ENCODE measurements at places on chromosomes 5 and 9.

DNA sequence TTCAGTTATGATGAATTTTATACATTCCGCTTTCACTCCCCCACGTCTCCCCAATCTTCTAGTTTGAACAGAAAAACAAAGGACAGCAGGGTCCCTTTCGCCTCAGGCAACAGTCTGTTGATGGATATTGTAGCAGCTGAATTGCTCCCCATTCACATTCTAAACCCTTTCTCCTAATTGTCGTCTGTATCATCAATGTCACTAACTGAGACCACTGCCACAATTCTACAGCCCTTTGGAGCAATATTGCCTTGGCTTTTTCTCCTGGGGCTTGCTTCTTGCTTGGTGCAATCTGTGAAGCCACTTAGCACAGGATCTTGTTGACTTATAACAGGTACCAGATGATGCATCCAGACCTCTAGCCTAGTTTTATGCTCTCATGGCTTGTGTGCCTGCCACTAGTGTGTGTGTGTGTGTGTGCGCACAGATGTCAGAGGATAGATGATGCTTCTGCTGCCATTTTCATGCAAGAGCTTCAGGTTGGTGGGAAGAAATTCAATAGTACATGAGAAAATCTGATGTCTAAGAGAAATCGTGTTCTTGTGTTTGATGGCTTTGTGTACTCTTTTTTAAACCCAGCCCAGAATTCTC lies 195.2 kb upstream of the ISL1 start:
- no peak for DNase-seq

GRCh38 chr9:115615000-115615401 lies 497.0 kb upstream of the TNC start:
- DNase-seq, result no peak

DNA sequence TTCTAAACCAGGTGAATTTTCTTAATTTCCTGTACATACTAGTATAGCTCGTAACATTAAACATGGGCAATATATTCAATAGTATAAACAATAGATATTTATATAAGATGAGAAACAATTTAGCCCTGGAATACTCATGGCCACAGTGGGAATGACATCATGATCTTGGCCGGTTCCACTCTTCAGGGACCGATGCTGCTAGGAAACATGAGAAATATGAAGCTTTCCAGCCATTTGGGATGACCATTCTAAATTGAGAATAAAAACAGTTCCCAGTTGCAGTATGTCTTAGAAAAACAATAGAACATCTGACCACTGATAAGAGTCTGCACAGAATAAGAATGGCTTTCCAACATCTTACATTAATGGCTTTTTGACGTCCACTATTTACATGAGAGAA lies 33.3 kb upstream of the SLCO6A1 start:
- no peak for DNase-seq

DNA sequence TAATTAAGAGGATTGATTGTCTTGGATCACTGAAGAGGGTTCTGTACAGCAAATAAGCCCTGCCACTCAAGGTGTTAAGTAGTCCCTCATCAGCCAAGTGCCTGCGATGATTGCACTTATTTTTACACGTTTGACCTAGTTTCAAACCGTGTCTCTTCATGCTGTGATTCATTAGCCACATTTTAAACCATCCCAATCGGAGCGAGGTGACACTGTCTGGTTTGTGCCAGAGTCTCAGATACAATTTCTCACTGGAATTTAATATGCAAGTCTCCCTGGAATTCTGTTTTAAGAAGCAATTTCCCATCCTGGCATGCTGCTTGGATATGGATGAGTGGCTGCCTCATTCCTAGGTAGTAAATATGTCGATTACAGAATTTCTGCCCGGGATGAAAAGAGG lies 1.6 kb downstream of the INSYN2B start:
- no peak for DNase-seq

DNA sequence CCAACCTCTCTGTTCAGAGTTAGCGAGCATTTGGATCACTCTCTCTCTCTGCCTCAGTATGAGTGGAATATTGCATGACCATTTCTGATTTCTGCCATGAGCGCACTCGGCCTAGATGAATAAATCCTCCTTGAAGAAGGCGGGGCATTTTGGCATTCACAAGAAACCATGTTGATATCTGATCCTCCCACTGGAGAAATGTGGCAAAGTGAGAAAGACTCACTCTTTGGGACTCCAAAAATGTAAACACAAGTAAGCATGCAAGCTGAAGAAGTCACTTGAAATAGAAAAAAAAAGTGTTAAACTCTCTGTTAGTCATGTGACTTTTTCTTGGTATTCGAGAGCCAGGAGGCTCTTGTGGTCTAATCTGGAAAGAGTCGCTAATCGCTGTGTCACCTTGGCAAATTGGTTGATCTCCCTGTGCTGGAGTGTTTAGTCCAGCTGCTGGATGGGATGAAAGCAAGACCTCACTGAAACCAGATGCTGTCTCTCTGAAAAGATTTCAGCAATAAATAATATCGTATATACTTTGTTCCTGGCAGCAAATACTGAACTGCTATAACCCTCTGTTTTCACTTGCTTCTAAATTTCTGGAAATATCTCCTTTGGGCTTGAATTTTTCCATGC lies 95.5 kb downstream of the GHR start:
- no peak for DNase-seq

- DNase-seq, result no peak
These were observed 19.1 kb downstream of the CAMSAP1 start for GRCh38 chr9:135888126-135888765.

GRCh38 chr5:89044674-89045200 lies 161.8 kb upstream of the MEF2C start:
- no peak for DNase-seq

DNA sequence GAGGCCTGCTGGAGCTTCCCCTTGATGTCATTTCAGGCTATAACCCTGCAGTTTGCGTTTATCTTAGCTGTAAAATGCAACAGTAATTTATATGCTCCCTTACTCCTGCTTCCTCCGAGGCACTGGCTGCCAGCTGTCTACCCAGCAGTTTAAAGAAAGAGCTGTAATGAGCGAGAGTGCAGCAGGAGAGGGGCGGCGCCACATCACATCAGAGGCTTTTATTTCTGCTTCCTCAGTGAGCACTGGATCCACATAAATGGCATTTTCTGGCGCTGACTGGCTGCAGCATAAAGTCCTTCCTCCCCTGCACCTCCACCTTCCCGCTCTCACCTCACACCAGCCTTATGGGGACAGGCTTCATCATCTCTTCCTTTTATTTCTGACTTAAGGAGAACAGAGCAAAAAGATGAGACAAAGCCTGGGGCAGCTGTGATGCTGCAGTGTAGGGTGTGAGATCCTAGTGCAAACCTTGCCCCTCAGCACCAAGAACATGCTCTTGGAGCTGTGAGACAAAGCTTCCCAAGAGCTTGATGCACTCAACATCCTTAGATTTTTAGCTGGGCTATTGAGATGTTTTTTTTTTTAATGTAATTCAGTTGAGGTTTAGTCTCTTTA lies 829.6 kb upstream of the ZNF608 start:
- no peak for DNase-seq

GRCh38 chr5:132876020-132876759 lies 2.7 kb downstream of the LEAP2 start:
- DNase-seq, result no peak

DNA sequence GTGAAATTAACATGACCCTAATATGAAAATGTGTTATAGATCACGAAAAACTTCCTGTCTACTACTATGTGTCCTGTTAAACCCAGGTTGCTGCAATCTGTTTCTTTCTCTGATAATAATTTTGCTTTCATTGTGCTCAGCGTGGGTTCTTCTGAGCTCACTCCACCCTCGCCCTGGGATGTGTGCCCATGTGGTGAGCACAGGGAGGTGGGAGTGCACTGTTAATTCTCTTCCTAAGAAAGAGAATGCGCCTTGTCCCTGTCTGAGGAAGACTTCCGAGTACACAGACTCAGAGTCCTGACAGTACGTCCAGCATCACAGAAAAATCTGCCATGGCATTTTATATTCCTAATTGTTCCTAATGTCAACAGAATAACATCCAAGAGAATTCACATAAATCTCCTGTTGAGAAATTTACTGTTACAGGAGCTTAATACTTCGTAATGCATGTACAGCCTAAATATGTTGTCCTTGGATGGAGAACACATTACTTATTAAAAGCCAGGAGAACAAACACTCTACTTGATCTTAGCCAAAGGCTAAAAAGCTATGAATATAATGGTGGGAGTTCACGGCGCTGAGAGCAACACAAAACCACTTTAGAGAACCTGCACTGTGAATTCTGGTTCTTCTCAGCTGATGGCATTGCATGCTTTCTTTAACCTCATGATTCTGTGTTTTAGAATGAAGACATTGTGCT lies 102.6 kb downstream of the PDE4D start:
- DNase-seq, result no peak

DNA sequence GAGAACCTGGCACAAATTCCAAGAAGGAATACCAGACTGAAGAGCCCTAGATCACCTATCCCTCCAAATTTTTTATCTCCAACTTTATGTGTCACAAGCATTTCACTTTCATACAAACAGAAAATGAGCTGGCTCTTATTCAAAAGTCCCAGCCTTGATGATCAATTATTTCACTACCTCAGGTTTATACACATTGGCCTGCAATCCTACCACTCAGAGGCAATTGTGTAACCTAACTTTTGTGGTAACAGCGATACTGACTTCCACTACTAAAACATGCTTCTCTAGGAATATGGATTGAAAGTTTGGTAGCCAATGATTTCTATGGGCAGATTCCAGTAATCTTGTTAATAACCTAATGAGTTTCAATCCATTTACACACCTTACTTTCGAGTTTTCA lies 10.5 kb downstream of the RNF38 start:
- no peak for DNase-seq

DNA sequence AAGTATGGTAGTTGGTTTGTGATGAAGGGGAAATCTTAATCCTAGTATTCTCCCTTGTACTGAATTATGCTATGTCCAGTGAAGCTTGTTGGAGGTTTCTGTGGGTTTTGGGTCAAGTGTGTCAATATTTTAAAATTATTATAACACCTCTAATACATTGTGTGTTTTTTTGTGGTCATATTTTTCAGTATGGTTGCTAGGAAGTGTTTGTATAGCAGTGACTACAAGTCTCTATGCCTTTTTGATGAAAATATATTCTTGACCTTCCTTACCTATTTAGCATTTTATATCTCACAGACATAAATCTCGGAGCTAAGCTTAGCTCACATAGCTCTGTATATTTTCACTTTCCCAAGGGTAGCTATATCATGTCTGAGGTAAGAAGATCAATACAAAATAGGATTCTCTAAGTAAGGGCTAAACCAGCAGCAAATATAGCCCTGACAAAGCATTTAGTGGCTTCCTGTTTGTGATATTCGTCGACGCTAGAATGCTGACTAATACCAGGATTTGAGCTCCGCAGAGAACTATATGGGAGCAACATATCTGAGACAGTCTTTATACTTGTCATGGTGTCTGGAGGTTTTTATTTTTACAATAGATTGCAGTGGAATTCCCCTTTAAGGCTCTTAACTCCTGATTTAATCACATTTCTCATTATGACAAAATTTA lies 82.3 kb downstream of the MACIR start:
- no peak for DNase-seq

GRCh38 chr5:74127381-74128320 lies 501.7 kb downstream of the ARHGEF28 start:
- no peak for DNase-seq

DNA sequence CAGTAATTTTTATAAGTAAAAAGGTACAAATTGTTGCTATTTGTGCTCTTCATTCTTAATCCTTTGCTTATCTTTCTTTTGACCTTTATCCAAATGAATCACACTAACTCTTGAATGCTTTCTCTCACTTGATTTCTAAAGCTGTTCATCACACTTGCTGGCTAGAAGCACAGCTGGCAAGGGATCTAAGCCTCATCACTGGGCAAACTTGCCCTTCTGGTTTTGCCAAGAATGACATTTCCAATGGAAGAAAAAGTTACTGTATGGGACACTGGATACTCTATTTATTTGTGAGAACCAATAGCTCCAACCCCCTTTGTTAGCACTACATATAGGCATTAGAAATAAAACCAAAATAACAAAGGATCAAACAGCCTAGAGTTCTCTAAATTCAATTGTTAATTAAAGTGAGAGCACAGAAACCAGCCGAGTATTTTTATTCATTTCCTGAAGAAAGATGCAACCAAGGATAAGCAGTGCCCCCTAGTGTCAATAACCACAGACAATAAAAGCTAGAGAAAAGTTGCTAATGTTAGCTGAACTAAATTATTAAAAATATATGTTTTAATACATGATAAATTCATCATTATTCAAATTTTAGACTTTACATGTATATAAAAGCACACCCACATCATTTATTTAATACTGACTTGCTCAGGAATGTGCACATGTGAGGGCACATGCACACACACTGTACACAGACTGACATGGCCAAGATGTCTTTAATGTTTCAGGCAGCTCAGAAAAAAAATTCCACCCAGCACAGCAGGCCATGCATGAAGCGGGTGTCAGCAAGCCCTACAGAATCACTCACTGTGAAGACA lies 59.8 kb upstream of the POU5F2 start:
- no peak for DNase-seq

DNA sequence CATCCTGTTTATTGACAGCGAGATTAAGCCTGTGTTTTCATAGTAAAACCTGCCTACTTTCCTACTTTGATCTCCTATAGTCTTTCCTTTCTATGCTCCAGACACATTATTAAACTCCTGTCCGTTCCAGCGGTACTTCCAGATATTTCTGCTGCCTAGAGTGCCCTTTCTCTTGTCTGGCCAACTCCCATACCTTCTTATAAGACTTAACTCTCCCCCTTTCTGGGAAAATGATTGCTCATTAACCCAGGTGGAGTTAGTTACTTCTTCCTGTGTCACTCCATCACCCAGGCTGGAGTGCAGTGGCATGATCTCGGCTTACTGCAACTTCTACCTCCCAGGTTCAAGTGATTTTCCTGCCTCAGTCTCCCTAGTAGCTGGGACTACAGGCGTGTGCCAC lies 33.1 kb downstream of the KDM4C start:
- no peak for DNase-seq

DNA sequence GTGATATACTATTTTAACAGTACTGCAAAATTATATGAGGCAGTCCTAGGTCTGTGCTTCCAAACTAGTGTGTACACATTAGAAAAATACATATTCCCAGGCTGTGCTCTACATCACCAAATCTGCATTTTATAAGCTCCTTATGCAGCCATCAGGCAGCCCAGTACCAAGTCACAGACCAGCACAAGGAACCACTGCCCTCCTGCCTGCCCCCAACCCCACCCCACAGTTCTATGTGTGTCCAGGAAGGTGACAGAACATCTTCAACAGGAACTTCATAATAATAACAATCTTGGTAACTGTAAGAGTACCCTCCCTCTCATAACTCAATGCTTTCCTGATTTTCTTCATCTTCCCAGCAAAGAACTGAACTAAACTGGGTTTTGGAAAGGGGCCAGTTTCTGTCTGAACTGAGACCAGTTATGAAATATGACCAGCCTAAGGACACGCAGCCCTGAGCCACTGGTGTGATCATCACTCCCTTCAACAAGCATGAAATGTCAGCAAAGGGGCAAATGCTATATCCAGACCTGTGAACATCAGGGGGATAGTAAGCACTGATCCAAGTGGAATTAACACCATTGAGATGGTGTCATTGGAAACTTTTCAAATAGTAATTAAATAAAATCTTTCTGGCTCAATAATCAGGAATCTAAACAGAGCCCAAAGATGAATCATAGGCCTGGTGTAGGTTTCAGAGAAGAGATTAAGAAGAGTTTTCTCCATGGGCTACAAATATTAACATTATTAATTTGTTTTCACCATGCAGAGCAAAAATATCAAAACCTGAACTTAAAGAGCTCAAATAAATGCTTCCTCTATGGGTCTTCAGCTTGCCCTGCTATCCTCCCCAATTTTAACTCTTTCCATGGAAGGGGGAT lies 82.1 kb downstream of the DPYSL3 start:
- DNase-seq, result no peak

All from stimulated activated effector memory CD8-positive, alpha-beta T cell treated with anti-CD3 and anti-CD28 coated beads, Interleukin-12 subunit alpha, Interleukin-12 subunit beta, amount 100 ng/mL, for 72 hours (primary cell).